ENCODE measurements at places on chromosomes 4 and X.
A peak's percentile ranks its signal among the peaks of the same experiment; 100 is the strongest.

DNA sequence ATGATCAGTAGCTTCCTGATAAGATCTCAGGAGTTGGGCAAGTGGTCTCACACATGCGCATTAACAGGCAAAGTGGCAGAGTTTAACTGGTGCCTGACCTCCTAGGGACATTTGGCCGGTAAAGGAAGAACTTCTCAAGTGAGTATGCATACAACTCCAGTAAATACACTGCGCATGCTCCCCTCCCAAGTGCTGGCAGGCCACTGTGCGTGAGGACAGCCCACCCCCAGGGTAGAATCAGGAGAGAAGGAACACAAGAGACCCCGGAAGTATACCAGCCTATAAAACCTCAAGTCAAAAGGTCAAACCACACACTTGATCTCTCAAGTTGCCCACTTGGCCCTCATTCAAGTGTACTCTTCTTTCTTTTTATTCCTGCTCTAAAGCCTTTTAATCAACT, 225.5 kb upstream of the ANKRD50 start:
- DNase-seq, result no peak

GRCh38 chrX:149069899-149070298, 435.2 kb downstream of the IDS start:
- no peak for DNase-seq

- peak; percentile 47 for DNase-seq
These were observed at the start of gene MAP7D3 for GRCh38 chrX:136251041-136251991. TSS of gene MAP7D3 (minus strand) at chrX:136251400. CDS start at chrX:136251358, 42 bp downstream.

- peak; percentile 33 for DNase-seq
These were observed at the start of gene ZFX for GRCh38 chrX:24149351-24150050. TSS of gene ZFX (plus strand) at chrX:24149729. CDS start at chrX:24172743, 23,014 bp downstream.

DNA sequence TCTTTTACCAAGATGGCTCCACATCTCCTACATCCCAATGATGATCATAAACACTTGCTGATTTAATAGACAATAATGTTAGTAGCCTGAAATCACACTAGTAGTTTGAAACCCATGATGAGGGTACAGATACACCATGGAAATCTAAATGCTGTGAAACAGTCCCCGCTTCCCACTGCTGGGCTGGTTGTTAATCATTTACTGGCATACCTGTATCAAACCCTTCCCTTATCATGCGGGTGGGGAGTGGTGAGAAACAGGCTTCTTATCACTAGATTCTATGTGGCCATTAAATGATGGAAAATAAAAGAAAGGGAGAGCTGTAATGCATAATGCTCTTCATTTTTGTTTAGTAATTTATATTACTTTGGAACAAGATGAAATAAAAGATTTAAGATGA, 21.9 kb downstream of the MAOA start:
- DNase-seq, result no peak

- no peak for DNase-seq
These were observed 717.6 kb upstream of the TENM3 start for GRCh38 chr4:181525634-181526033.

DNA sequence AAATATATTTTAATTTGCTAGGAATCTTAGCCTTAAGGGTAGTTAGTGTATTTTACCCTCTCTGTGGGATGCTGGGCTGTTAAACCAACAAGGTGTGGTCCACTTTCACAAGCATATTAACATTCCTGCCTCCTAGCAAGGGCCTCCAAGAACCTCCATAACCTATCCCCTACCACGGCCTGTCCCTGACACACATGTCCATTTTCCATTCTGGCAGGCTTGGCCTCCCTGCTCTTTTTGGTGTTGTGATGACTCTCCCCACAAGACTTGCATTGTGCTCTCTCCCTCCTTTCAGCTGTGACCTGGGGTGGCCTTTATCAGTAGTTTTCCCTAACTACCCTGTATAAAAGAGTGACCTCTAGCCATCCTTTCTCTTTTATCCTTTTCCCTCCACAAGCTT, 120.2 kb downstream of the KLHL8 start:
- DNase-seq, result no peak

GRCh38 chr4:153758688-153759406, 977 bp downstream of the RNF175 start:
- no peak for DNase-seq

Measured in effector memory CD8-positive, alpha-beta T cell (primary cell).